ENCODE measurements at places on chromosomes 2 and 18.

DNA sequence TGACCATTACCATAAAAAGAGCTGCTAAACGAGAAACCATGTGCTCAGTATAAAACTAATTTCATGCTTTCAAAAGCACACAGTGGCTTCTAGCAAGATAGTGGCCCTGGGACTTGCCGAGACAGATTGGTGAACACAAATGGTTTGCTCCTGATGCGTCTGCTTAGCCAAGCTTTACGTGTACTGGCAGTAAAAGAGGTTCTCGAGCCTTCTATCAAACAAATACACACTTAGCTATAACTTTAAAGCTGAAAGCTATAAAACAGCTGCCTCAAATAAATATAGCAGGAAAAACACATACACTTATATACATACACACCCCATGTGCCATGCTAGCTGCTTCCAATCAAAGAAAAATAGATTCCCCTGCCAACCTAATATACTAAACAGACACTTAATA, 117.0 kb downstream of the ZNF385B start:
- DNase-seq, result no peak

GRCh38 chr18:31243740-31244512, 74.0 kb upstream of the DSG1 start:
- DNase-seq, result no peak

DNA sequence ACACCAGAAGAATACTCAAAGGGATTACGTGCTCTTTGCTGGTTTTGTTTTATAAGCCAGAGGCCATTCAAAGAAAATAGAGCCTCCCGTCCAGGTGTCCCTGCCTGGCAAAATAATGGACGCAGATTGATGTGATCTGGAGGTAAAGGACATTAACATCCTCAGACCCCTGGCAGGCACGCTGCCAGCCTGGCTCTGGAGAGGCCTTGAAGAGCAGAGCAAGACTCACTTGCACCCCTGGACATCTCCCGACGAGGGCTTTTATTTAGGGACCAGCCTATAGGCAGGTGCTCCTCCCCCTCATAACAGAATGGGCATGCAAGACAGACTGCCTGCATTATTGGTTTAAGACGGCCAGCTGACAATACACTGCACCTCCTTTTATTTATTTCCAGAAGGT, 291.3 kb downstream of the BCL11A start:
- no peak for DNase-seq

GRCh38 chr2:47253447-47253846, 98.3 kb upstream of the STPG4 start:
- DNase-seq, result no peak

- DNase-seq, result no peak
Measured at GRCh38 chr18:39225373-39225772, 1659.8 kb upstream of the CELF4 start.

- no peak for DNase-seq
Measured at GRCh38 chr2:42973726-42974125, 181.3 kb upstream of the HAAO start.

DNA sequence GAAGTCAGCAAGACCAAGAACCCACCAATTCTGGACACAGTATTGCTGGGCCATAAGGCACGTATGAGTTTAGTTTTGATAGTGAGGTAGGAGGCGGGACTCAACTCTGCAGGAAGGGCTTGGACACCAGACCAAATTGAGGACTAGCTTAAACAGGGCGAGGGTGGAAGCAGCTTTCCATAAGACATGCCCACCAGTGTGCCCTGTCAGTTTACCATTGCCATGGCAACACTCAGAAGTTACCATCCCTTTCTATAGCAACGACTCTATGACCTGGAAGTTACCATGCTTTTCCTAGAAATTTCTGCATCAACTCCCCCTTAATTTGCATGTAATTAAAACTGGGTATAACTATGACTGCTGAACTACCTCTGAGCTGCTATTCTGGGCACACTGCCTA, 2.8 kb downstream of the M1AP start:
- DNase-seq, result no peak

GRCh38 chr18:13339653-13340052, 121.1 kb downstream of the LDLRAD4 start:
- no peak for DNase-seq

GRCh38 chr2:164495491-164496223, 125.6 kb downstream of the GRB14 start:
- no peak for DNase-seq

DNA sequence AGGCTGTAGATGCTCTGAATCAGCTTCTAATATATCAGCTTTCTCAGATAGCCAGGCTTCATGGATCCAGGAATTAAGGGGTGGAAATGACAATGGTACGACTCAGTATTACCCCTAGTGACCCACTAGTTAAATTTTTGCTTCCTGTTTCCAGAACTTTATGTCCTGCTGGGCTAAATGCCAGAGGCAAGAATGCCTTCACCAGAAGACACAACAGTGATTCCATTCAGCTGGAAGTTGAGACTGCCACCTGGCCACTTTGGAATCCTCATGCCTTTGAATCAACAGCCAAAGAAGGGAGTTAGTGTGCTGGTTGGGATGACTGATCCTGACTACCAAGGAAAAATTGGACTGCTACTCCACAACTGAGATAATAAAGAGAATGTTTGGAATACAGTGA, 239.1 kb downstream of the ASXL3 start:
- DNase-seq, result no peak

GRCh38 chr2:168152902-168153530, 94.4 kb downstream of the STK39 start:
- DNase-seq, result no peak

GRCh38 chr2:18413676-18414396, 146.6 kb downstream of the RDH14 start:
- no peak for DNase-seq

GRCh38 chr18:51278045-51278649, 80.7 kb upstream of the MEX3C start:
- DNase-seq, result peak; percentile 1

GRCh38 chr2:32768387-32769174, 140.7 kb downstream of the TTC27 start:
- DNase-seq, result no peak

DNA sequence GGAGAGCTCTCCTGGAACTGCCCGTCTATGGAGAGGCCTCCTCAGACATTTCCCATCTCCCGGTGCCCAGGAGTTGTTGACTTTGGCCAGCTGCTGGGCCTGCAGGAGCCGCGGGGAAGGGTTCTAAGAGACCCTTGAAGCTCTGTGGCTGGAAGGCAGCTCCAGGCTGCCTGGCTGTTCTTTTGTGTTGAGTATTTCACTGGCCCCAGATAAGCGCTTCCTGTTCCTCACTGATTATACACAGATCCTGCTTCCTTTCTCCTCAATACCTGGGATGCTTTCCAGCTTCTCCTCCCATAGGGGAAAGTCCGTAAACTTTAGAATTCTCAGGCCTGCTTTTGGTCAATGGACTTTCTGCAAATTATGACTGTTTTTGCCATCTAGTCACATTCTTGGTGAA, 57.8 kb downstream of the TGOLN2 start:
- no peak for DNase-seq

- no peak for DNase-seq
Measured at GRCh38 chr2:63051795-63052333, 1.2 kb downstream of the OTX1 start.

Measured in activated naive CD4-positive, alpha-beta T cell (primary cell).